ENCODE measurements at places on chromosomes 3 and 15.

DNA sequence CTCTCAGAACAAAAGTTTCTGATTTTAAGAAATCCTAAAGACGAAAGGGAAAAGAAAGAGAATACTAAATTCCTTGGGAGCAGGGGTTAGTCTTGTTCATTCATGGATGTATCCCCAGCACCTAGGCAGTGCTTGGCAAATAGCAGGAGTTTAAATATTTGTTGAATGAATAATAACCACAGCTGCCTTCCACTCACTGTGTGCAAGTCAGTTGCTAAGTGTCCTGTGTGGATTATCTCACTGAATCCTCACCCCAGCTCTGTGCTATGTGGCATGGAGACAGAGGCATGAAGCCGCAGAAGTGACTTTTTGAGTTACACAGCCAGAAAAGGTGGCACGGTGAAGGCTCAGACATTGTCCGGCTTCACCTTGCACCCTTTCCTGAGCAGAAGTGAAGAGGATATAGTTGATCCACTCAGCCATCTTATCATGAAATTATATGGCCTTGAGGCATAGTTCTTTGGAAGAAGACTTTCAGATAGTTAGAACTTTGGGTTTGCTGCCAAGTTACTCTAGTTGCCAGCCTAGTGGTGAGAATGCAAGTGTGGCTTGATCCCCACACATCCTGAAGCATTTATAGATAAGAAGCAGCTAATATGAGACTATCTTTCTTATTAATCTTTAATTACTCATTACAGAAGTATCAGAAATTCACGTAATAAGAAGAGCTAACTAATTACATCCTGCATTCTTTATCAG, 355.5 kb downstream of the LRTM1 start:
- no peak for DNase-seq

GRCh38 chr3:148230473-148230872, 467.2 kb upstream of the AGTR1 start:
- no peak for DNase-seq

- no peak for DNase-seq
These were observed 12.2 kb downstream of the MYLK start for GRCh38 chr3:123871946-123872345.

DNA sequence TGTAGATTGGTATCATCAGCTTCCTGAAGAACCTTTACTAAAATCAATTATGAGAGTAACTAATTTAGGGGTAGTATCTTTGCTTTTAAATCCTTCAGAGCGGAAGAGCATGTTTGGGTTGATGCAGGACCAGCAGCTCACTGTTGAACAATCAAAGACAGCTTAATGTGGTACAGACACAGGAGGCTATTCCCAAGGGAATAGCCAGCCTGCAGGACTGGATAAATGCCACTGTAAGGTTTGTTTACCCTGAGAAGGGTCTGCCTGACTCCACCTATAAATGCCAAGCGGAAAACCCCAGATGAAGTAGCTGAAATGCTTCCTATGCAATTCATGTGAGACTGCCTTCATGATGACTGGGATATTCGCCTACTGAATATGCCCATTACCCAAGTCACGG, 16.0 kb upstream of the STAC start:
- DNase-seq = no peak

- DNase-seq = no peak
These were observed 422.5 kb upstream of the SEMA6D start for GRCh38 chr15:47294765-47295259.

- no peak for DNase-seq
These were observed 149.1 kb upstream of the LRRFIP2 start for GRCh38 chr3:37323494-37323893.

DNA sequence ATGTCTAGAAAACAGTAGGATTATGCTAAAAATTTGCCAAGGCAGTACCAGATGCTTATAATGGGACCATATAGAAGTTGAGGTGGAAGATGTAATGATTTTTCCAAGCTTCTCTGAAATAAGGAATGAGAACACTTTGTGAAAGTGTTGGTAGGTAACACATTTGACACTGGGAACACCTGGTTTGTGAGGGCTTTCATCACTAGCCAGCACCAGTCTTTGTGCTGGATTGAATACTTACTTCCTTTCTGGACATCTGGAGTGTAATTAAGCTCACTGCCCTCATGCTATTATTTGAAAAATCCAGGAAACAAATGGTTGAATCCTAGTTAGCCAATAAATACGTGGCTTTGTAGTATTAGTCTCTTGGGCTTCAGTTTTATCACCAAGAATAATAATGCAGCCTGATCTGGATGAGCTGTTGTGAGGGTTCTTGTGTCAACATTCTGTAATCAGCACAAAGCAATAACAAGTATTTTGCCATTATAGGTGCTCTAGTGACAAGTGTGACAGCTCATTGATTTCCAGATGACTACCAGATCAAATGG, 12.9 kb downstream of the CCDC80 start:
- no peak for DNase-seq

DNA sequence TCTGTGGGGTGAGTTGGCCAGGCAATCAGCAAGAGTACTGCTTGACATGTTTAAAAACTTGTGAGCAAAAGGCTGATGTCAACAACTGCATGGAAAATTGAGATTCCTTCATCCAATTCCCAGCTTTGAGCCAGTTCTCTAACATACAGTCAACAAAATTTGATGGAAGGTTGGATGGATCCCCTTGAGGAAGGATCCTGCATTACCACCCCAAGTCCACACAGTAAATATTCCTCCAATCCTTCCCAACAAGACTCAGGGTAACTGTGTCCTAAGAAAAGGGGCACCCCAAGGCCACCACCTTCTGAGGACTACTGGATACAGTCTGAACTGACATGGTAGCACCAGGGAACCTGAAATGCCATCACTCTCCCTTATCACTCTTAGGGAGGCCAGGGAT, 15.1 kb downstream of the GLB1 start:
- DNase-seq = no peak

- DNase-seq = no peak
These were observed 284.1 kb upstream of the ONECUT1 start for GRCh38 chr15:53074221-53074620.
